Caki2 (cell line): ENCODE measurements at places on chromosomes 7 and 10. TPM values are rescaled to one million over a fixed set of nuclear protein-coding genes. Genes with fewer than 3 reads are reported as not detected.

Gene ZYX
- 23.2 and 41.3 TPM in 2 replicates for total RNA-seq

Gene GOLGA7B
- 5.1 and 5.4 TPM in 2 replicates for total RNA-seq

Gene CRYGN
- not detected in 2 replicates for total RNA-seq

Gene NPM3
- 73.2 and 172 TPM in 2 replicates for total RNA-seq

Gene SMO
- total RNA-seq, result 47.7 and 62.3 TPM in 2 replicates

Gene TDRD1
- not detected in 2 replicates for total RNA-seq

Gene STAM
- 14.3 and 23.6 TPM in 2 replicates for total RNA-seq

Gene HYAL4
- total RNA-seq, result not detected in 2 replicates

Gene ZNF488
- total RNA-seq, result 0.41 TPM in 1 of 2 replicates, not detected in the other

Gene MRLN
- total RNA-seq, result not detected in 2 replicates

Gene PAX4
- not detected in 2 replicates for total RNA-seq

Gene NUDT1
- total RNA-seq, result 64.7 and 89.7 TPM in 2 replicates

Gene PTER
- 20.6 and 33.3 TPM in 2 replicates for total RNA-seq

Gene ITPRID1
- not detected in 2 replicates for total RNA-seq
